Osteocyte (in vitro differentiated cells): ENCODE measurements at places on chromosomes 3 and 15. TPM values are rescaled to one million over a fixed set of nuclear protein-coding genes. Genes with fewer than 3 reads are reported as not detected.

- peaks cover 3% of the 10 kb centered on the region for H3K36me3 ChIP-seq
- peaks cover 15% of the 10 kb centered on the region for H3K4me1 ChIP-seq
- peak overlapping the region; percentile 82 for H3K4me3 ChIP-seq
- no peak for DNase-seq
Observed at GRCh38 chr3:126356373-126357264, 589 bp downstream of the KLF15 start.

GRCh38 chr3:53892286-53892637 lies 603 bp upstream of the SELENOK start:
- H3K4me1 ChIP-seq, result peaks cover 26% of the 10 kb centered on the region
- peak overlapping the region; percentile 98 for H3K27ac ChIP-seq
- peaks cover 4% of the 10 kb centered on the region for H3K36me3 ChIP-seq
- DNase-seq, result no peak
- H3K27me3 ChIP-seq, result peaks cover 31% of the 10 kb centered on the region

The KLHL24 gene
- 101 and 105 TPM in 2 replicates for total RNA-seq

The GHSR gene
- not detected in 2 replicates for total RNA-seq

DNA sequence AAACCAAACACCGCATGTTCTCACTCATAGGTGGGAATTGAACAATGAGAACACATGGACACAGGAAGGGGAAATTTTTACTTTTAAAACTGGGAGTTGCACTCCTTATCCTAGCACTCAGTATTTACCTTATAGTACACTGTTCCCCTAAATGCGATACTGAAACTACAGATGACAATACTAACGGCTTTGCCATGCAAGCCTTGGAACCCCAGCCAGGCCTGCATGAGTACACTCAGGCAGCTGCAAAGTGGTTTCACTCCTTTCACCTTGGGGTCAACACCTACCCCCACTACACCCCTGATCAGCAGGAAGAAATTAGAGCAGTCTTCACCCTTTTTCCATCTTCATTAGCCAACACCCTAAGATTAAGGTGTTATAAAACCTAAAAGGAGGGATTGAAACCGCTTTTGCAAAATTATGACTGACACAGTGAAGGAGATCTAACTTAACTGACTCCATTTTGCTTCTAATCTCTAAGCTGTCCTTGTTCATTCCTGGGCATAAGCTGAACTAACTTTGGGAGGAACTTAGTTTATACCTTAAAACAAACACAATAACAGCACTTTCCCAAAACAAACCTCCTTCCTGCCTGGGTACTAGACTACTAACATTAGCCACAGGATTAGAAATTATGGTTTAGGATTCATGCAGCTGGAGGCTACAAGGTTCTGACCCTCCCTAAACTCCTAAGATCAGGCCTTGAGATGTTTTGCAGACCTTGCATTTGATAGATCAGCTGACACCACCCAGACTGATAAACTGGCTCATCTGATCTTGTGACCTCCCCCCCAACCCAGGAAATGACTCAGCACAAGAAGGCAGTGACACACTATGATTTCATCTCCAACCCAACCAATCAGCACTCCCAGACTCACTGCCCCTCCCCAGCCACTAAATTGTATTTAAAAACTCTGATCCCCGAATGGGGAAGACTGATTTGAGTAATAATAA lies 452.1 kb upstream of the PPP2R3A start:
- H3K4me1 ChIP-seq, result no peaks in the 10 kb centered on the region
- no peaks in the 10 kb centered on the region for H3K27me3 ChIP-seq
- H3K27ac ChIP-seq, result no peak overlapping the region
- DNase-seq, result no peak
- H3K36me3 ChIP-seq, result no peaks in the 10 kb centered on the region
- no peak overlapping the region for H3K4me3 ChIP-seq

- DNase-seq, result no peak
- peaks cover 18% of the 10 kb centered on the region for H3K4me1 ChIP-seq
- peaks cover 54% of the 10 kb centered on the region for H3K27me3 ChIP-seq
- no peak overlapping the region for H3K4me3 ChIP-seq
- no peaks in the 10 kb centered on the region for H3K36me3 ChIP-seq
Observed at GRCh38 chr3:113535898-113536297, 3.5 kb downstream of the SIDT1 start.

DNA sequence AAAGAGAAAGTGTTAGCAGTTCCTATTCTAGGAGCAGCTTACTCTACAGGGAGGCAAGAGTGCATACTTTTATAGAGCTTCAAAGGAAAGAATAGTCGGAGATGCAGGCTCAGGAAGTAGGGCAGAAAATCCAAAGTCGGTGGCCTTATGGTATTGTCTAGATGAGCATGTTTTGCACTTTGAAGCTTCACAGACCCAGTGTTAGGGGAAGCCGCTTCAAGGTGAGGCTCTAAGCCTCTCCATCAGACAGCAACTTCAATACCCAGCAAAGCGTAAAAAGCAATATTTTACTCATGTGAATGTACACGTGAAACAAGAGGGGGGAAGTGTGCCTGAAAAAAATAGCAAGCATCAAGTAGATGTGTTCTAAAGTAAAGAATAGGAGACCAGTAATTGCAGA lies 125.6 kb upstream of the RASGRP1 start:
- no peak for DNase-seq
- H3K4me3 ChIP-seq, result no peak overlapping the region
- H3K36me3 ChIP-seq, result no peaks in the 10 kb centered on the region
- H3K27ac ChIP-seq, result no peak overlapping the region
- no peaks in the 10 kb centered on the region for H3K27me3 ChIP-seq
- H3K4me1 ChIP-seq, result peaks cover 26% of the 10 kb centered on the region
